Fibroblast of skin of left biceps (primary cell): ENCODE measurements at places on chromosomes 16 and 17.

- no peak for DNase-seq
These were observed 38.9 kb upstream of the C1QL1 start for GRCh38 chr17:45006927-45007461.

- no peak for DNase-seq
These were observed 21.1 kb upstream of the ZNF629 start for GRCh38 chr16:30808146-30808545.

DNA sequence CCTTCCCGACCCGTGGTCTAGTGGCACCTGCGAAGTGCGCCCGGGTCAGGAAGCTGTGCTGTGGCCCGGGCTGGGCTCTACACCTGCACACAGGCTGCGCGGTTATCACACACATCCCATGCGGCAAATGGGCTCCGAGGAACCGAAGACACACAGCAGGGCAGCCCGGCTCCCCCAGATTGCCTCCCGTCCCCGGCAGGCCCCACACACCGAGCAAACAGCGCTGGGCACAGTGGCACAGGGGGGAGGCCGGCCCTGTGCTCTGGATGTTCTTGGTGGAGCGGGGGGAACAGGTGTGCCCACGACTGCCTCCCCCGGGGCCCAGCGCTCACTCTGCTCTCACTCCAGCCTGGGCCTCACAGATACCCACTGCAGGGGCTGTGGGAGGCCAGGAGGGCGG lies 28.9 kb upstream of the PABPN1L start:
- no peak for DNase-seq

DNA sequence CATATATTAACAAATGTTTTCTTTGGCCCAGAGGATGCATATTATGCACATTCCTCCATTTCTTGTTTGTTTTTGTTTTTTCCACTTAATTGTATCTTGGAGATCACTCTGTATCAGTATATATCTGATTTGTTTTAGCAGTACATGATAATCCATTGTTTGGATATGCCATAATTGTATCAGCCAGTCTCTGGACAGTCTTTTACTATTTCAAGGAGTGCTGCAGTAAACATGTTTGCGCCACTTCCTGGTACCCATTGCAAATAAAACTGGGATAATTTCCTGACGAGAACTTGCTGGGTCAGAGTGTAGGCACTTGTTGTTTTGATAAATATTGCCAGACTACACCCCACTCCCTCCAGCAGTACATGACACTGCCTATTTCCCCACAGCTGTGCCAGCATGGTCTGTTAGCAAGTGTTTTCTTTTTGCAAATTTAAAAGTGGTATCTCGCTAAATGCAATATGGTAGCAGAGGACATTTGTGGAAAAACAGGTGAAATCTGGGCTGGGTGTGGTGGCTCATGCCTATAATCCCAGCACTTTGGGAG lies 4.9 kb upstream of the TMEM11 start:
- DNase-seq: no peak

GRCh38 chr16:67447508-67448076 lies 16.7 kb downstream of the HSD11B2 start:
- DNase-seq: no peak

DNA sequence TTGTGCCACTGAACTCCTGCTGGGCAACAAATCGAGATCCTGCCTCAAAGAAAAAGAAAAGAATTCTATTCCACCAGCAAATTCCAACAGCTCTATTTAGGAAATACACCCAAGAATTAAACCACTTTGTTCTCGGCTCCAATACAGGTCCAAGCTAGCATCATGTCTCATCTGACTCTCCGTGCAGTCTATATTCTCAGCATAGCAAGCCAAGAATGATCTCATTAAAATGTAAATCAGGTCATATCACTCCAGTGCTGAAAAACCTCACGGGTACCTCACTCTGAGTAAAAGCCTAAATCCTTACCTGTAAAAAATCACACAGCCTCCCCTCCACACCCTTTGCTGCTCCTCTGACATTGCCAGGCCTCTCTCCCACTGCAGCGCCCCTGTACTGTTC lies 23.9 kb downstream of the UBE2G1 start:
- no peak for DNase-seq

DNA sequence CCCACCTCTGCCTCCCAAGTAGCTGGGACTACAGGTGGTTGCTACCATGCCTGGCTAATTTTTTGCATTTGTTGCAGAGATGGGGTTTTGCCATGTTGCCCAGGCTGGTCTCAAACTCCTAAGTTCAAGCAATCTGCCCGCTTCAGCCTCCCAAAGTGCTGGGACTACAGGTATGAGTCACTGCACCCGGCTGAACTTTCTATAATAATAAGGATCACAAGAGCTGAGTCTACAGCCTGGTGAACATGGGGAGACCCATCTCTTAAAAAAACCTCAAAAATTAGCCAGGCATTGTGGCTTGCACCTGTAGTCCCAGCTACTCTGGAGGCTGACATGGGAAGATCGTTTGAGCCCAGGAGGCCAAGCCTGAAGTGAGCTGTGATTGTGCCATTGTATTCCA lies 53.5 kb downstream of the WDR59 start:
- no peak for DNase-seq

DNA sequence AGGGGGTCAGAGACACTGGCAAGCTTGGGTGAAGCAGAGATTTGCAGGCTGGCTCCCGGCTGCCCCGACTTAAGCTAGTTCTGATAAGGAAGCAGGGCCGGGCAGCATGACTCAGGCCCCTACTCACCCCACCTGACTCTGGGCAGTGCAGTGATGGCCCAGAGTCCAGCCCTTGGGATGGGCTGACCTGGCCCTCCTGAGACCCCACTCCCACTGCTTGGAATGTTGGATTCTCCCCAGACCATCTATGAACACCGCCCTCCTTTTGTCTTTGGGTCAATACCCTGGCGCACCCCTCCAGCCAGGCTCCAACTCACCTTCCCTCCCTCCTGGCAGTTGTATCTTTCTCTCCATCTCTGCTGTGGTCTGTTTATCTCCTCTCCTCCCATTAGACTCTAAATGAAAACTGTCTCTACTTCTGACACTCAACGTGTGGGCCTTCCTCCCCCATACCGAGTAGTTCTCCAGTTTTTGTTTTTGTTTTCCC lies 21.0 kb downstream of the LGALS3BP start:
- DNase-seq: no peak

- no peak for DNase-seq
These were observed 40.7 kb downstream of the IRX3 start for GRCh38 chr16:54245788-54246453.

GRCh38 chr16:69595127-69596036 lies 29.6 kb downstream of the NFAT5 start:
- DNase-seq: no peak

GRCh38 chr17:37478187-37478586 lies 11.5 kb upstream of the DUSP14 start:
- no peak for DNase-seq

GRCh38 chr17:82474223-82475010 lies 15.9 kb downstream of the NARF start:
- no peak for DNase-seq

GRCh38 chr17:19531780-19532501 lies 1.7 kb upstream of the SLC47A1 start:
- DNase-seq: no peak

GRCh38 chr17:81976332-81977210 lies 858 bp upstream of the ASPSCR1 start:
- DNase-seq: no peak

GRCh38 chr16:17515421-17516210 lies 44.9 kb upstream of the XYLT1 start:
- no peak for DNase-seq

DNA sequence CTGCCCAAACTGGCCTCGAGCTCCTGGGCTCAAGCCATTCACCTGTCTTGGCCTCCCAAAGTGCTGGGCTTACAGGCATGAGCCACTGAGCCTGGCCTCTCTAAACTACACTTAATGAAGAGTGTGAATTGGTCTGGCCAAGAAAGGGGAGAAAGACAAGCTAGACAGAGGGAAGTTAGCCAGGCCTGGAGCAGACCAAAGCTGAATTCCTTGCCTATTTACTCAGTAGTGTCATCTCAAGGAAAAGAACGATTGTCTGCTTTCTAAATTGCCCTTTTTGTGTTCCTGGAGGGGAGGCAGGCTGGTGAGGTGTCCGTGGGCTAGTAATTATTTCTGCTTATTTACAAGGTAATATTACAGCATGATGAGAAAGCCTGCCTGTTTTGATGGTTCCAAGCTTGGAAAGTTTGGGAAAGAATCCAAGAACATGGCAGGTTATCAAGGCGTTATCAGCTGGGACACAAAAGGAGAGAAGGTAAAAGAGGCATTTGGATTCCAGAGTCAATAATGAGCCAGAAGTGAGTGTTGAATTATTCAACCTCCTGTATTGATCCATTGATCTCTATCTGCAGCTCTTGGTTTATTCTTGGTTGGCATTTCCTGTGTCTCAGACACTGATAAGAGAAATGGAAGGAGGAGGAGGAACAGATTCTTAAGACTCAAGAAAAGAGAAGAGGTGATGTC lies 6.3 kb upstream of the CBFB start:
- DNase-seq: no peak

DNA sequence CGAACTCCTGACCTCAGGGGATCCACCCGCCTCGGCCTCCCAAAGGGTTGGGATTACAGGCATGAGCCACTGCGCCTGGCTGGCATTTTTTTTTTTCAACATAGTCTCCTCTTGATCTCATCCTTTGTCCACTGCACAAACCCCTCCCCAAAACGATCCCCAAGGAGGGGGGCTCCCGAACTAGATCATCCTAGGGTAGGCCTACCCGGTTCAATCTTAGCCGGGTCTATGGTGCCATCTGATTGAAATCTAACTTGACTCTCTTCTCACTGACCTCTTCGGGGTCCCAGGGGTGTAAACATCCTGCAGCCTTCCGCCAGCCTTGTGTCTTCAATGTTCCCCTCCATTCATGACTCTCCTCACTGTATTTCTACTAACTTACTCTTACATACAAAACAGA lies 140.5 kb upstream of the CRHR1 start:
- DNase-seq: no peak

DNA sequence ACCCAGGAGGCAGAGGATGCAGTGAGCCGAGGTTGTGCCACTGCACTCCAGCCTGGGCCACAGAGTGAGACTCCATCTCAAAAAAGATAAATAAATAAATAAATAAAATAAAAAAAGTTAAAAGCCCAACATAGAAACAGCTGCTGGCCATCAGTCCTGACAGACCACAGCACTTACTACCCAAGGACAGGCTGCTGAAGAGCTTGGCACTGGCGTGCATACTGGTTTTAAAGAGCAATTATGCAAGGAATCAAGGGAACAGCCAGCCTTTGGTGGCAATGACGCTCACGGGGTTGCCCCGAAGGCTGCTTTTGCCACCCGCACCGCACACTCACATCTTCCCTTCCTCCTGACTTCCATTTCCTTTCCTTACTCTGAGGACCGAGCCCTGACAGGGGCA lies 4.2 kb downstream of the PLD6 start:
- DNase-seq: no peak

GRCh38 chr17:67679721-67680120 lies 38.0 kb upstream of the NOL11 start:
- DNase-seq: no peak

- DNase-seq: peak; percentile 83
These were observed 29.7 kb downstream of the CPSF4L start for GRCh38 chr17:73231841-73232586.

DNA sequence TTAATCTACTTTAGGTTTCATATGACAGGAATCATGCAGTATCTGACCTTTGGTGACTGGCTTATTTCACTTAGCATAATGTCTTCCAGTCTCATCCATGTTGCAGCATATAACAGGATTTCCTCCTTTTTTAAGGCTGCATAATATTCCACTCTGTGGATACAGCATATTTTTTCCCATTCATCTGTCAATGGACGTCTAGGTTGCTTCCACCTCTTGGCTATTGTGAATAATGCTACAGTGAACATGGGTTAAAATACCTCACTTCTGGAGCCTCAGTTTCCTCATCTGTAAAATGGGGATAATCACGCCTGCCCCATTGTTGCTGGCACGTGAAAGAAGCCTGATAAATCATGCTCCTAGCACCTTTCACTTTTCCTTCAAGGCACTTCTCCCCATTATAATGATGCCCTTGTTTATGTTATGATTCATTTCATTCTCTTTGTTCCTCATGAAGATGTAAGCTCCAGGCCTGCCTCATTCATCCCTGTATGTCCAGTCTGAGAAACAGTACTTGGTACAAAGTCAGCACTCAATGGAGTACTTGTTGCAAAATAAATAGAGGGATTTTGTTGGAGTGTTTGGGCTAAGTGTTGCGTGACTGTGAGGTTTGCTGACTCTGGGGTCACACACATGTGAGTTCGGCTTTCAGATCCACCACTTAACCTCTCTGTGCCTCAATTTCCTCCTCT lies 59.6 kb downstream of the ABAT start:
- no peak for DNase-seq

DNA sequence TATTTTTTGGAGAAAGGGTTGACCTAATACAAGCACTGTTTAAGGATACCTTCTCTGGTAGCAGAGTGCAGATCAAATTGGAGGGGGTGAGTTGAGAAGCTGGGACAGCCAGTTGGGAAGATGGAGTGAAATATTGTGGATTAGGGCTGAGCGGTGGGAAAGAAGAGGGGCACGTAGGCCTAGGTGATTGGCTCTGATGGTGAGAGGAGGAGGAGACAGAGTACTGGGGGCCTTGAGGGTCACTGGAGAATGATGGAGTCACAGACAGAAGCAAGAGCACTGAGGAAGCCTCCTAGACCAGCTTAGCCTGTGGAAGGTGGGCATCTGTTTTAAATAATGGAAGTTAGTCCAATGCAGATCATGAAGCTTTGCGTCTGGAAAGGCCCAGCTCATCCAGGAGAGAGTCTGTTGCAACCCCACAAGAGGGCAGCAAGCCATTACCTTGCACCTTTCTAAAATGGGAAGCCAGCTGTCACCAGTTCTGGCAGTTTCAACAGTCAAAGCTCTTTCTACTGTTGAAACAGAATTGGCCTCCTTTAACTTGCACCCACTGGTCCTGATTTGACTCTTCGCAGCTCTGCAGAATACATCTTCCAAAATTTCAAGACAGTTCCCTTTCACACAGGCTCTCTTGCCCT lies 11.8 kb downstream of the SLC9A5 start:
- DNase-seq: no peak

DNA sequence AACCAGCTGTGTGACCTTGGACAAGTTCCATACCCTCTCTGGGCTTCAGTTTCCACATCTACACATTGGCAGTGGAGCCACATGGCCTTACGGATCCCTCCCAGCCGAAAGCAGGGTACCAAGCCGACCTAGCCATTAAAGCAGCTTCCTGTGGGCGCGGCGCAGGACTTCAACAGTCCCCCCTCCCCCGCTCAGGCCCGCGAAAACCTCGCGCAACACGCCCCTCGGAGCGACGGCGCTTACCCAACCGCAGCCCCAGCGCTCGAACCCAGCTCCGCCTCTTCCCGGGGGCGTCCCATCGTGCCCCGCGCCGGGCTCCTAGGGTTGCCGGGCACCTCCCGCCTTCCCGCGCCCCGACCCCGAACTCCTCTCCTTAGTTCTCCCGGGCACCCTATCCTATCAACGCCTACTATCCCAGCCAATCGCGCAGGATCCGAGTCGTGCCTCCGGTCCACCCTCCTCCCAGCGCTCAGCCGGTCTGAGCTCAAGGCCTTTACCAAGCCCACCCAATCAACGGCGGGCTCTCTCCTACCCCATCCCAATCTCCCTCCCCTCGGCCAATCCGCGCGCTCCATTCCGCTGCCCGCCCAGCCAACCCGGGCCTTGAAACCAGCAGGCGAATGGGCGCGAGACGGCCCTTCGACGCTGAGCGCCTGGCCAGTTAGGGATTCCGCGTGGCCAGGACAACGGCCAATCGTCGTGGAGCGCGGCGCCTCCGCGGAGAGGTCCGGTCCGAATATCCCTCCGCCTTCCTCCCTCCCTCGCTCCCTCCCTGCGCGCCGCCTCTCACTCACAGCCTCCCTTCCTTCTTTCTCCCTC lies at the start of gene KPNB1:
KPNB1 (plus strand) TSS at position 767 of the 819 bp plus-strand sequence. CDS start 326 bp downstream, outside the sequence.
- peak; percentile 100 for DNase-seq
